Hindlimb muscle (tissue), 1 donor: ENCODE measurements at places on chromosomes 12 and 14. TPM values are rescaled to one million over a fixed set of nuclear protein-coding genes. Genes with fewer than 3 reads are reported as not detected.

The ARMH4 gene
- 5.1 TPM for polyA plus RNA-seq

The KLHDC1 gene
- 6.0 TPM for polyA plus RNA-seq

The RBP5 gene
- polyA plus RNA-seq = 3.7 TPM

The GSG1 gene
- polyA plus RNA-seq = 19.1 TPM
